ENCODE measurements at places on chromosomes 5 and 9.

DNA sequence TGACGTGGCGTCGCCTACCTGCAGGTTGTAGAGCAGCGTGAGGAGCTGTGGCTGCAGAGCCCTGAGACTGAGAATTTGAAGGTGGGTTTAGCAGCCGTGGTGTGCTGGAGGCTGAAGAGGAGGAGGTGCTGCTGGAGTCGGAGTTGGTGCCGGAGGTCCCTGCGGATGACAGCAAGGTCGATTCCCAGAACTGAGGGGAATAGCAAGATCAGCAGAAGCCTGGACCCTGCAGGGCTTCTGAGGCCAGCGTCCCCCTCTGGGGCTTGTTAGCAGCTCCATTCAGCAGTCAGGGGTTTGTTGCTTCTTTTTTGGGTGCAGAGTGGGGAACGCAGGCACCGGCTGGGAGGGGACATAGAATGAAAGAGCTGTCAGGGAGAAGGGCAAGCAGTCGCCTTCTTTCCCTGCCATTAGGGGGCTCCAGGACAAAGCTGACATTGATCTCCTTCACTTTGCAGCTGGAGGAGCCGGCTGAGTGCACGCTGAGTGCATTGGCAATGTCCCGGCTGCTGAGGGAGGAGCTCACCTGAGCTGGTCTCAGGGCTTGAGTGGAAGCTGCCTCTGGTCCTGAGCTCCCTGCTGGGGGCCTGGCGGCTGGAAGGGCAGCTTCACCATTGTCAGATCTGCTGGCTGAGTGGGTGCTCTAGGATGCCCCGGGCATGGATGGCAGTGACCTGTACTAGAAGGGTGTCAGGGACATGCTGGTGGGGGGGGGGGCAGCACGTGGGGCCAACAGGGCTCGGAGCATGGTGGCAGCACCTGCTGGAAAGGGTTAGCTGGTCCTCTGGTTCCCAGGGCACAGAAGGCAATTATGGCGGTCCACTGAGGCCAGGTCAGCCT, 20.8 kb downstream of the OBP2B start:
- no peak for DNase-seq

- DNase-seq, result no peak
Observed at GRCh38 chr9:129852579-129852978, 17.3 kb downstream of the USP20 start.

- DNase-seq, result no peak
Observed at GRCh38 chr5:9780501-9780900, 150.3 kb upstream of the TAS2R1 start.

- peak; percentile 61 for DNase-seq
Observed at GRCh38 chr5:6704361-6704851, 8.8 kb upstream of the TENT4A start.

DNA sequence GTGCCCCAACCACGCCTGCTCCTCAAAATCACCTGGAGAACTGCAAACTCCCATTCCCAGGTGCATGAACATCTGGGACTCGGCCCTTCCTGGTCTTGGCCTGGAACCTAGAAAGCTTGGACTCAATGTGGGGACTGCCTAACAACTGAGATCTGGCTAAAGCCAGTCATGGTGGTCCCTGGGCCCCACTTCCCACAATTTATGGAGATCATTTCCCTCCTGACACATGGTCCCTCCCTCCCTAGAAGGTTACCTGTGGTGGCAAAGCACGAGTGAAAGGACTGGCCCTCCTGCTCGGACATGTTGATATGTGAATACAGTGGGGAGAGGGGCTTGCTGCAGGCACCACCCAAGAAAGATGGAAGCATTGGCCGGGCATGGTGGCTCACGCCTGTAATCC, 18.8 kb downstream of the BICD2 start:
- DNase-seq, result no peak

- DNase-seq, result peak; percentile 75
Observed at GRCh38 chr9:106862110-106862820, 701 bp upstream of the ZNF462 start.

DNA sequence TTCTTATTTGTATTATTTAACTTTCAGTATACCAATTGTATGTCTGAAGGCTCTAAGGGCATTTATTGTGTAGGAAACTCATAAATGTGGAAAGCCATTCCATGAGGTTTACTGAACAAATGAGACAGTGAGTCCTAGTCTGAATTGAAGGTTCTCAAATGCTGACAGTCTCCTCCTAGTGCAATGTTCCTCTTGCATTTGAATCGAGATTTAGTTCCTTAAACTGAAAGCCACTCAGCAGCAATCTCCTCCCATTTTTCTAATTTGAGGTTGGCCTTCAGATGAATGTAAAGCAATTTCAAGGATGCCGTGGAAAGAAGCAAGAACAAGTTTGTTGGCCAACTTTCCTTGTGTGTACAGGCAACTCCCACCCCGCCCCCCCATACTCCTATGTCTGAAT, 493.2 kb upstream of the KLF4 start:
- no peak for DNase-seq

- no peak for DNase-seq
Observed at GRCh38 chr5:181051841-181052671, 12.0 kb downstream of the BTNL9 start.

- DNase-seq, result peak; percentile 18
Observed at GRCh38 chr9:93658184-93658925, 82.0 kb downstream of the PHF2 start.

DNA sequence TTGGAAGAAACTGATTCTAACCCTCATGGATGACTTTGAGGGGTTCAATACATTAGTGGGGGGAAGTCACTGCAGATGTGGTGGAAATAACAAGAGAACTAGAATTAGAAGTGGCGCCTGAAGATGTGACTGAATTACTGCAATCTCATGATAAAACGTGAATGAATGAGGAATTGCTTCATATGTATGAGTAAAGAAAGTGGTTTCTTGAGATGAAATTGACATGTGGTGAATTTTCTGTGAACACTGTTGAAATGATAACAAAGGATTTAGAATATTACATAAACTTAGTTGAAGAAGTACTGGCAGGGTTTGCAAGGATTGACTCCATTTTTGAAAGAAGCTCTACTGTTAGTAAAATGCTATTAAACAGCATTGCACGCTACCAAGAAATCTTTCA, 113.0 kb downstream of the UGCG start:
- DNase-seq, result no peak

GRCh38 chr9:125755340-125755739, 8.2 kb downstream of the PBX3 start:
- DNase-seq, result no peak

- no peak for DNase-seq
Observed at GRCh38 chr5:51646482-51646881, 263.2 kb downstream of the ISL1 start.

- DNase-seq, result no peak
Observed at GRCh38 chr5:74433255-74433895, 207.2 kb downstream of the ENC1 start.

DNA sequence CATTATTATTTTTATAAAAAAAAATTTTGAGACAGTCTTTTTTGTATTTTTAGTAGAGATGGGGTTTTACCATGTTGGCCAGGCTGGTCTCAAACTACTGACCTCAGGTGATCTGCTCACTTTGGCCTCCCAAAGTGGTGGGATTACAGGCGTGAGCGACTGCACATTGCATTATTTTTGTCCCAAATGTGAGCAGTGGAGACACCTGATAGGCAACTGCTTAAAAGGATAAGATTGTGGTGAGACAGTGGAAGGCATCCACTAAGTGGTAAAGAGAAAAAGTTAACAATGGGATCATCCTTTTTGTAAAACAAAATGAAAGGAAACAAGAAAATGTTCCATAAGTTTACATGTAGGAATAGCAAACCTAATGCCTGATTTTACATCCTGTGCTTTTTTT, 2.0 kb upstream of the CENPH start:
- DNase-seq, result no peak

DNA sequence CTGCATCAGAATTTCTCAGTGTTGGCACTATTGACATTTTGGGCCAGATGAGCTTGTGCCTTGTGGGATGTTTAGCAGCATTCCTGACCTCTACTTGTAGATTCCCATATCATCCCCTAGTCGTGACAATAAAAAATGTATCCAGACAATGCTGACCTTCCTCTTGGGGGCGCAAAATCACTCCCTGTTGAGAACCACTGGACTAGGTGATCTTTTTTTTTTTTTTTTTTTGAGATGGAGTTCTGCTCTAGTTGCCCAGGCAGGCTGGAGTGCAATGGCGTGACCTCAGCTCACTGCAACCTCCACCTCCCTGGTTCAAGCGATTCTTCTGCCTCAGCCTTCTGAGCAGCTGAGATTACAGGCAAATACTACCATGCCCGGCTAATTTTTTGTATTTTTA, 22.6 kb downstream of the STXBP1 start:
- no peak for DNase-seq

DNA sequence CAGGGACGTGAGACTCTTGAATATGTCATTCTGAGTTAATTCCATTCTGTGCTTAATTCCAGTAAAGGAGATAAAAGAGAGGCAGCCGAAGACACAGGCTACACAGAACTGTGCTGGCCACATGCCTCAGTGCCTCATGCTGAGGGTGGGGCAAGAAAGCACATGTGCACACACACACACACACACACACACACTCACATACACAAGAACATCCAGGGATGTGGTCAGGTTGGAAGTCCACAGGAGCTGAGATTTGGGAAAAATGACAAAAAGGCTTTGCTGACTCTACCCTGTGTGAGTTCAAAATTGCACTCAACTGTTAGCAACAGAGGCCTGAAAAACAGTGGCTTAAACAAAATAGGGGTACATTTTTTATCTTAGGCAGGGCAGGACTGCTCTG, 40.5 kb downstream of the ALG2 start:
- DNase-seq, result no peak

DNA sequence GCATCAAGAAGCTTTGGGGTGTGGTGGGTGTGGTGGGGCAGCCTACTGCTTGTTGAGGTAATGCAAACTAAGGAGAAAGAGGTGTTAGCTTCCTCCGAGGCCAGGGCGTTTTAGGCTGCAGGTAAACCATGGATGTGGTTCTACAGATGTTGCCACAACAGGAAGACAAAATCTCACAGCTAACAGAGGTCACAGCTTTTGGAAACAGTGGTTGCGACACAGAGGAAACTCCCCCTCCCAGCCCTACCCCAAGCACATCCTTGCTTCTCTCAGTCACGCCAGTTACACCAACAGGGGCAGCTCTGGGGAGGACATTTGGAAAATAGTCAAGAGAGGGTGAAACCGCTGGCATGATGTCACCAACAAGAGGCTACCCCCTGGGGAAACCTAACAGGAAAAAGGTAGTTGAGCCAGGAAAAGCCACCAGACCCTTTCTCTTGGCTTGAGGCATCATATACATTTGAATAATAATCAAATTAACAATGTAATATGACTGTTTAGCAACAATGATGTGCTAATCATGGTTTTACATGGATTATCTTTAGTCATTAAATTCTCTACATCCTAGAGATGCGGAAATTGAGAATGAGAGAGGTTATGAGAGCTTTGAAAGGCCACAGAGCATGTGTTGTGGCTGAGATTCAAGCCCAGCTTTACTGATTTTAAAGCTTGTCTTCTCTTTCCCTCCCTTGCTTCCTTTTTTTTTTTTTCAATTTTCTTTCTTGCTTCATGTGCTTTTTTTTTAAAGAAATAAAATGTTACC, 82.2 kb upstream of the IL12B start:
- no peak for DNase-seq

DNA sequence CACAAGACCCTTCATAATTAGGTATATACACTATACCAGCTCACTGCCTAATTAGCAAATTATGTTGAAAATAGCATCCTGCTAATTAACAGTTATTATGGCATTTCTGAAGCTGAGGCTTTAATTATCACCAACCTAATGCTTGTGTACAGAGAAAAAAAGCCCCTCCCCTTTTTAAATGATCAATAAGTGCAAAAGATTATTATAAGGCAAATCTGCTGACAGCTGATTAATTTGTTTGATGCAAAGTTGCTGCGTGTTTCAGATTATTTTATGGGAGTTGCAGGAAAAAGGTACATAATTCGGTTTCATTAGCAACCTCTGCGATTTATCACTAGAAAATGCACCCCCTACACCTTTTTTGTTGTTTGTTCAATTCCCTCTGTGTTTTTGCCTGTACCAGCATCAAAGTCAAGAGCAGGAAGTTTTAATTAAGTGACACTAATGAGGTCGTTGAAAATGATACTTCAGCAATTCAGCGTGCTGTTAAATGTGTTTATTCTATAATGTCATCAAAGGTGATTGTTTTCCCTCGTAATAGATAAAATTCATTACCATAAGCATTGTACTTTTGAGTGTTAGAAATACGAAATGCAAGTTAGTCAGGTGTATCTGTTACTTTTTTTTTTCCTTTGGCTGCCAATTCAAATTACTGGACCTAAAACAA, 170.0 kb downstream of the EBF1 start:
- DNase-seq, result no peak
